ENCODE measurements at places on chromosomes 2 and 18. TPM values are rescaled to one million over a fixed set of nuclear protein-coding genes. Genes with fewer than 3 reads are reported as not detected.

Gene LAMA3
- 64.3 TPM for total RNA-seq

Gene TUBA3E
- 6.9 TPM for total RNA-seq

Gene KCNE4
- total RNA-seq, result 0.46 TPM

Gene AQP12B
- total RNA-seq, result not detected

Gene PTPRN
- 1.2 TPM for total RNA-seq

Gene CAB39
- total RNA-seq, result 58.5 TPM

Gene BIRC6
- total RNA-seq, result 26.4 TPM

Gene SPP2
- not detected for total RNA-seq

Gene CREB1
- total RNA-seq, result 17.8 TPM

Gene EPB41L3
- 0.02 TPM for total RNA-seq

Gene TCF7L1
- 11.5 TPM for total RNA-seq

Gene HAAO
- total RNA-seq, result not detected

Gene MROH2A
- total RNA-seq, result 0.23 TPM

Gene TTN
- total RNA-seq, result 0.05 TPM

Gene LANCL1
- total RNA-seq, result 18.2 TPM

Gene ALPI
- total RNA-seq, result not detected

Gene LMAN2L
- total RNA-seq, result 21.2 TPM

Gene ZBTB7C
- 0.27 TPM for total RNA-seq

Gene ZNF385B
- 0.10 TPM for total RNA-seq

Gene CRYGC
- not detected for total RNA-seq

Gene COL4A4
- 2.0 TPM for total RNA-seq

Gene CRYGD
- not detected for total RNA-seq

Gene MOGAT1
- not detected for total RNA-seq

Gene OTOS
- not detected for total RNA-seq

Gene PNO1
- 45.2 TPM for total RNA-seq
